ENCODE measurements at places on chromosomes 12 and 14.

DNA sequence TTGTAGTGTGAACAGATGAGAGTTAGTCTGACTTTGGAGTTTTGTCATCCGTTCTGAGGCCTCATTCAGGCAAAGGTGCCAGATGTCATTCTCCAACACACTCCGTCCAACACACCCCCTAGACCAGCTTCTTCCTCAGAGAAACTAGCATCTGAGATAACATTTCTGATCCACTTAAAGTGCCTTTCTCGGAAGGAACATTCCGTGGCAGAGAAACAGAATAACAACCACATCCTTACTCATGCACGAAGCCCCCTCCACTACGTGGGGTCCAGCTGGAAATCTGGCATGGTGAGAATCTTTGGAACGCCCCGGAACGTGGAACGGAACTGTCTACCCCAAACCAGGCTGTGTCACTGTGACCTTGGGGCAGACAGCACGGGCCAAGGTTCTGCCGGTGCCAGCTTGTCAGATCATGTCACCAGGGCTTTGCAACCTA is 17.0 kb upstream of the BCL7A start:
- no peak for DNase-seq

DNA sequence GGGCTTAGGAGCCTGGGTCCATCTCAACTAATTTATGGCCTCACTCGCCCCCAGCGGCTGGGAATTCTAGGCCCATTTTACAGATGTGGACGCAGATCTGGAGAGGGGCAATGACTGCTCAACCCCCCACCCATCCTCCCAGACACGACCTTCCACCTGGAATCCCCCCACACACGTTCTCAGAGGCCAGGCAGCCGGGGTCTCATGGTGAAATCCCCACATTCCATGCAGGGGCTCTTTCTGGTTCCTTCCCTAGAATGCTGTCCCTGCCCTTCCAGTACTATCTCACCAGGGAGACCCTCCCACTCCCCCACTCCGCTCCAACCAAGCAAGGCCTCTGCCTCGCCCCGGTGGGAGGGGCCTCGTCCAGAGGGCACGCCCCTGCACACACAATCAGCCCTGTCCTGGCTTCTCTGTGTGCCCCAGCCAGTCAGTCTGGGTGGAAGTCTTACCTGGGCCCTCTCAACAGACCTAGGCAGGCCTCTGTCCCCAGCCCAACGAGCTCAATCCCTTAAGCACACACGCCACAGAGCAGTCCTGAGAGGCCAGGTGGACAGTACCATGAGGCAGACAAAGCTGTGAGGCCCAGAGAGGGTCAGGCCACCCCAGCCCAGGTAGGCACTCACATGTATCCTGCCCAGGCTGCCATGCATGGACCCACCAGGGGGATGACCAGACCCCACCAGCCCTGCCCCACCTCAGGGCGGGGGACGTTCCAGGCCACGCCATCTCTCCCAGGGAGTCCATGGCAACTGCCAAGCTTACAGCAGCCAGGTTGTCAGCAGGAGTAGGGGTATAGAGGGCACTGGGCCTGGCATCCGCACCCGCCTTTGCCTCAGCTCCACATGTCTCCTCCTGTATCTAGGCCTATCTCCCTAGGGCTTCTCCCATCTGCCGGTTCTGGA is 1.3 kb upstream of the ANKRD9 start:
- no peak for DNase-seq

- no peak for DNase-seq
Observed at GRCh38 chr12:58140395-58140794, 199.0 kb downstream of the ATP23 start.

DNA sequence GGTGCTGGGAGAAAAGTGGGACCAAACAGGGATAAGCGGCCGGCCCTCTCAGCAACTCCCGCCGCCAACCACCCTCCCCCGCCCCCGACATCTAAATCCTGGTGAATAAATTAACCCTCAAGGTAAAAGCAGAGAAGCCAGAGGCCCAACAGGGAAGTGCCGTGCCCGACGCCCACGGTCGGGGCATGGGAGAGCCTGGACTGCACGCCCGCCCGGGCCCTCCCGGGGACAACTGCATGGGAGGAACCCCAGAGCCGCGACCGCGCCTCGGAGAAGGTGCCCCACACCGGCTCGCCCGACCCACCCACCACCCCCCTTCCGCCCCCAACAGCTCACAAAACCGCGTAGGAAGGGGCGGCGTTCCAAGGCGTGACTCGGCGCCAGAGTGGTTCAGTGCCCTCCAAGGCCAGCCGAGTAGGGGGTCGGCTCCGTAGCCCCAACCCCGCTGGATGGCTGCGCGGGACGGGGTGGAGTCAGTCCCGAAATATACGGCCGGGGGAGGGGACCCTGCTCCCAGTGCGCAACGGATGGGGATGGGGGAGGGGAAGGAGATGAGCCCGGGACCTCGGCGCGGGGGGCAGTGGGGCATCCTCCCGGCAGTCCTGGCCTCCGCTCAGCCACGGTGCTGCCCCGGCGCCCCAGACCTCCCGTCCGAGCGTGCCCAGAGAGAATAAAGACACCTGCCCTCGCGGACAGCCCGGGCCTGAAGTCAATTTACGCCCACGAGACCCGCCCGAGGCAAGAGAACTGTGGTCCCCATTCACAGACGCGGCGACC is 732 bp downstream of the SLC25A29 start:
- DNase-seq, result no peak

DNA sequence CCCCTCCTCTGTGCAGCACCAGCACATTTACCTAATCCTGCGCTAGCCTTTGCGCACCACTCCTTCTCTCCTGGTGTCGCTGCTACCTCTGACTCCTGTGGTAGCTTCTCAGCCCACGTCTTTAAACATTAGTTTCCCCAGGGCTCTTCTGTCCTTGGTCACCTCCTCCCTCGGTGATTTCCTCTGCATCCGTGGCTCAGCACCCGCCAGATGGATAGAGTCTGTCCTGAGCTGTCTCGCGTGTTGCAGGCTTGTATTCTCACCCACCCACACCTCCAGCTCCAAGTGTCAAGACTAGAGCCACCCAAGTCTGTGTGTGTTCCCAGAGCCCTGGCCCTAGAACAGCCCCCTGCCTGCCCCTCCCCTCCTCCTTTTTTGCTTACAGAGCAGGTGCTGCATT is 83.2 kb downstream of the EML1 start:
- no peak for DNase-seq

Data from non-pigmented ciliary epithelial cell (primary cell).